MV-4-11 (cell line): ENCODE measurements at places on chromosomes 5 and 9.
A peak's percentile ranks its signal among the peaks of the same experiment; 100 is the strongest.

DNA sequence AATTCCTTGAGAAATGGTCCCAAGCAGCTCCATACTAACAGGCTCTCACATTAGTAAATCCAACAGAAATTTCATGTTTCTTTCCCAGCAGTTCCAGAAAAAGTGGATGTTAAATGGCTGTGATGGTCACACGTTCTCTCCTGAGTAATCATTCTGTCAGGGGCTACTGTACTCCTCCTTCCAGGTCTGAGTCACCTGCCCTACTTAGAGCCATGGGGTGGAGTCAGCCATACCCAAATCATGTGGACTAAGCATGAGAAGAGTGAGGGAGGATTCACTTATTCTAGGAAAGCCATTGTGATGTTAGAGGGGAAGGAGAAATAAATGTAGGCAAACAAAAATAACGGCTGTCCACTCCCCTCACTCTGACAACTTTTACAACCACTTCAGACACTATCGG, 547.2 kb downstream of the CSNK1G3 start:
- no peak for DNase-seq

DNA sequence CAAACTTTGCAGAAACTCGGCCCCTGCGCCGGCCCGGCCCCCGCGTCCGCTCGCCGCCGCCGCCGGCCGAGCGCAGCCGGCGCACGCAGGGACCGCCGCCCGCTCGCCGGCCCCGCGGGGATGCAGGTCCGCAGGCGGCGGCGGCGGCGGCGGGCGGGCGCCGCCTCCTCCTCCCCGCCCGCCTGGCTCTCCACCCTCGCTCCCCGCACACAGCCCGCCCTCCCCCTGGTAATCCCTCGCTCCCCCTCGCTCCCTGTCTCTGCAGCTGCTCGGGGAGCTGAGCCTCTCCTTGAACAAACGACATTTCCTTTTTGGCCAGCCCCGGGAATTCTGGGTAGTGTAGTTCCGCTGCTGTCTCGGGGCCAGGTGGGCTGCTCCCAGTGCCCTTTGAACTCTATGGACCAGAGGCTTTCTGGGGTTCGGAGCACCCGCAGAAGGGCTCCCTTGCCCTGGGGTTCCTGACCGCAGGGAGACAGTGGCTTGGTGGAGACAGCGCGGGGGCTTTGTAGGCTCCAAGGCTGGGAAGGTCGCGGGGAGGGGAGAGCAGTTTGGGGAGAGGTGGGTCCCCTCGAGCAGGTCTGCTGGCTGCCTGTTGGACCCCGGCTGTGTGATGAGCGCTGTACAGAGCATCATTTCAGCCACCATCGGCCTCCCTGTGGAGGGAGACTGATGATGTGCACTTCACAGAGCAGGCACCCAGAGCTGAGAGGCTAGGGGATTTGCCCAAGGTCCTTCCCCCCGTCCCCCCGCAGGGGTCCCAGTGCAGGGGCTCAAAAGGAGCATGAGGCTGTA, 1.8 kb upstream of the FAM78A start:
- peak; percentile 77 for DNase-seq

DNA sequence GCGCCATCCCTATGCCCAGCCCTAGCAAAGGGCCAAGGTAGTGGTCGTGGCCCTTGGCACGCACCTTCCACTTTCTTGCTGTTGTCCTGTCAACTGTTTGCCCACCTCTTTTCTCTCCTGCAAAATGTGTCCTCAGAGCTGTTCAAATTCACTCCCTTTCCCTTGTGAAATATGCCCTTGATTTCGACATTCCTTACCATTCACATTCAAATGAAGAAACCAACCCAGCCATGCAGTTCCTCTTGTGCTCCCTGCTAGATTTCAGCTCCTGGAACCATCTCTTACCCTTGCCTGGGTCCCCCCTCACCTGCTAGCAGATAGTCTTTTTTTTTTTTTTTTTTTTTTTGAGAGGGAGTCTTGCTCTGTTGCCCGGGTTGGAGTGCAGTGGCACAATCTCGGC, 19.6 kb upstream of the HRH2 start:
- peak; percentile 85 for DNase-seq

DNA sequence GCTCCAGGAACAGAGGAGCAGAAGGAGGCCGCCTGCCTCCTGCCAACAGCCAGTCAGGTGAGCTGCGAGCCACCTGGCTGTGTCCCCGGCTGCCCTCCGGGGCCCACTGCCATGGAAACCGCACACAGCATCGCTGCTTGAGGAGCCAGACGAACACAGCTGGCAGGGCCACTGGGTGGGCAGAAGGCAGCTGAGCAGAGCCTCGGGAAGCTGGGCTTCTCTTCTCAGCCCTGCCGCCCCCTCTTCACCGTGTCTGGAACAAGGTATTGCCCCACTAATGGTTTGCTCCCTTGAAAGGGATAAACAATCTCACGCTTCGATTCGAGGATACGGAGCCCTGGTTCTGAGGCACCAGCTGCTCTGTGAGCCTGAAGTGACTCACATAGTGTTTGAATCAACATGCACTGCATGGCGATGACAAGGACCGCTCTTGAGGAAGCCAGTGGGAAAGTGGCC, 63.7 kb upstream of the RUFY1 start:
- no peak for DNase-seq

DNA sequence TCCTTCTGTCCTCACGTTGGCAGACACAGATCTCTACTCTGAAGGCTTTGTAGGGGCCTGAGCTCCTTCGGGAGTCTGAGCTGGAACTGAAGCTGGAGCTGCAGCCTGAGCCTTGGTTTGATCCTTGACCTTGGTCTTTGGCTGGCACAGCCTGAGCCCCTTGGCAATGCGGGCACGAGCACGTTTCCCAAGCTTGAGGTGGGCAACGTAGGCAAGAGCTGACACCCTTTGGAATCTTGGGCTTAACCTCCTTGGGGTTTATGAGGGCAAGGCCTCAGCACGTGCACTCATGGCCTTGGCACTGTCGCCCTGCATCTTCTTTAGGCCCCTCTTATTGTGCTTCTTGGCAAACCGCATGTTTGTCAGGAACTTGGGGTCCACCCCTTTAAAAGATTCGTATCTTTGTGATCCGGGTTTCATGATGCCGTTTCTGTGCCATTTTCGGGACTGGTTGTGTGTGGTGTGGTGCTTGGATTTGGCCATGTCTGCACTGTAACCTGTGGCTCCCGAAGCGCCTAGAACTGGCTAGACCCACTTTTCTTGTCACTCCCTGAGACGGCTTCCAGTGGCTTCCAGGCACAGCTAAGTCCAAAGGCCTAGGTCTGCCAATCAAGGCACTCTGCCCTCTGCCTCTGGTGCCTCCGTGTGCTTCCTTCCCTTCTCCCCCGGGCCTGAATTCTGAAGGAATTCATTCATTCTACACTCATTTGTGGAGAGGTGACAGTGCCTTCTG, 1.4 kb downstream of the SUSD1 start:
- no peak for DNase-seq

- DNase-seq = no peak
Observed at GRCh38 chr9:92522983-92523970, 12.5 kb downstream of the ECM2 start.

GRCh38 chr9:89670114-89670513, 65.3 kb downstream of the GADD45G start:
- DNase-seq = no peak

- DNase-seq = no peak
Observed at GRCh38 chr5:171808951-171809350, 23.3 kb downstream of the SMIM23 start.

DNA sequence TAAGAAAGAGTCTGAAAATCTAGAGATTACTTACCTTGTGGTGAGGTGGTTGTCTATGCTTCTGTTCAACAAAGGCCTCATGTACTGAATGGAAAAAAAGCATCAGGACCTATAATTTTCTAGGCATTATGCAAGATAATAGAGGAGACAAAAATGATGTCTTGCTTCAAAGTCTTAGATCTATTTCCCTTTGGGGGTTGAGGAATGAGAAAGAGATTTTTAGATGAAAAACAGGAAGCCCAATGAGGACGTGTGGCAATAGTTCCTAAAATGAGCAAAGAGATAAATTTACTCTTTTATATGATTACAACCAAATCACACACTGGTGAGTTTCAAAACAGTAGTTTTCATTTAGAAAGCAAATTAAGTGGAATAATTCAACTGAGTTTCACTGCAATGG, 99.5 kb downstream of the GHR start:
- DNase-seq = no peak

GRCh38 chr5:50325237-50325832, 115.8 kb downstream of the EMB start:
- peak; percentile 12 for DNase-seq

- DNase-seq = no peak
Observed at GRCh38 chr5:17912794-17913193, 278.5 kb downstream of the TAF11L14 start.

DNA sequence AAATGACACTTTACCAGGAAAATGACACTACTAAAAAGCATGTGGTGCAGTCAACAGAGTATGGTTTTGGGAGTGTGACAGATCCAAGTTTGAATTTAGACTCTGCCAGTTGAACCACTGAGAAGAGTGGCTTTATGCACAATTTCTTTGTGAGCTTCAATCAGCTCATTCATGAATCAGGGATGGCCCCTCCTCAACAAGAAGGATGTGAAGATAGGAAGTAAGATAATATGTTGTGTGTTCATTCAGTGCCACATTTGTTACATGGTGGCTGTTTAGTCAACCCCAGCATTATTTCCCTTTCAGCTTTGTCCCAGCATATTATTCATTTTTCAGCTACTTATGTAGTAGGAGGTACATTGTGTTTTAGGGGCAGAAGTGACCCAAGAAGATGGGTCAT, 140.1 kb downstream of the TLE4 start:
- DNase-seq = no peak

DNA sequence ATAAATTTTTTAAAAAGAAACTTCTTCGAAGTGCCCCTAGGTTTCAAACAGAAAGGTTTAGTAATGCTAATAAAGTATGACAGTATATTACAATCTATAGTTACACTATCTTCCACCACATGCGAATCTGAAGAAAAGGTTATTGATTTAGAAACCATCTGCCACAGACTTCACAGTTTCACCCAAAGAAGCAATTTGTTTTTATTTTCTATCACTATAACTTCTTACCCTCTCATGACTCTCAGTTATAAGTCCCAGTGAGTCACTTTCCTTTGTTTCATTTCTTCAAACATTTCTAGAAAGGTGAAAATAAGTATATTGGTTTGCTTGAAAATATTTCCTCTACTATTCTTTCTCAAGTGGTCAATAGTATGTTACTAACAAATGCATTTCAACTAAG, 93.6 kb downstream of the MCTP1 start:
- DNase-seq = no peak

DNA sequence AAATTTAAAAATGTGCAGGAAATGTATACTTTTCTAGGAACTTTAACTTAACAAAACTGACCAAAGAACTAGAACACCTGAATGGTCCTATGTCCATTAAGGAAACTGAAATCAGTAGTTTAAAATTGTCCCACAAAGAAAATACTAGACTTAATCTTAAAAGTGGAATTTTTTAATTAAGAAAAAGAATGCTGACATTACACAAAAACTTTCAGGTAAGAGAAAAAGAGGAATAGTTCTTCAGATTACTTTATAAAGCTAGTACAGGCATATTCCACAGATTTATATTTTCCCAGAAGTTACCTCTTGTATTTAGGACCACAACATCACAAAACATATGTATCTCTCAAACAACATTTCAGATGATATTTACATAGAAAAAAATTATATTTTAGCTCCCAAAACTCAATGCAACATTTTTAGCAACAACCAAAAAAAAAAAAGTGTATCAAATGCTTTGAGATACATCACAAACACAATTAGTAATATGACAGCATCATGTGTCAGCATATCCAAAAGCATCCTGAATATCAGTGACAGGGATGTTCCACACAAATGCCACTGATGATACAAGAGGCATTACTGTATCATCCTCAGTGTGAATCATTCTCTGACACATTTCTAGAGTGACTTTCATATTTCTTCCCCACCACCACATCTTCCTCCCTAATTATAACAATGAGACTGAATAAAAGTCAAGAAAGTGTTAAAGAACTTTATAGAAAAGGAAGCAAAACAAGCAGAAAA, 264.0 kb downstream of the EPB41L4A start:
- DNase-seq = no peak
